ENCODE measurements at places on chromosomes 2 and 18.

- no peak for DNase-seq
Observed at GRCh38 chr2:190530248-190530900, 4.1 kb downstream of the NEMP2 start.

DNA sequence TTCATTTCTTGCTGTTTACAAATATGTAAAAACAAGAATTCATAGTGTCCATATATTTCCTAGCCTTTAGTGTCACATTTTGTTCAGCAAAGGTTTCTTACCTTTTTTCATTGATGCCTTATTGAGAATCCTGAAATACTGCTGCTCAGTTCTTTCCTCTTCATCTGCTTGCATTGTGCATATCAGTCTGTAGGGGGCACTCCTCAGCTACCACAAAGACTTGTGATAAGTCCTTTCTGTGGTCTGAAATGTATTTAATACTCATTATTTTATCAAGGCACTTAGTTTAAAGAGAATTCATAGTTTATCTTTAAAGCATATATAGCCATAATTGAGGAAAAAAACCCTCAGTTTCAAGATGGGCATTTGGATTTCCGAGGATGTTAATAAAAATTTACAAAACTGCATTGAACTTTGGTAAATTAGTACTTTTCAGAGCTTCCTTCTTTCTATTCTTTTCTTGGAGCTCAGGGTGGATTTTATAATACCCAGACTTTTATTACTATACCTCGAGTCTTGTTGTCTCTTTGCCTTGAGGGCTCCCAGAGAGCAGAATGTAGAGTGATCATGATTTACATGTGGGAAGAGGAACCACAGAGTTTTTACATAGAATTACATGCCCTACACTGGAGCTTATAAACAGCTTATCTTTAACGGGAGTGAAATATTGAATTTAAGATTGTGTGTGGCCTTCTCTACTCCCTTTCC lies 570.1 kb downstream of the PLCL1 start:
- DNase-seq = peak; percentile 47

DNA sequence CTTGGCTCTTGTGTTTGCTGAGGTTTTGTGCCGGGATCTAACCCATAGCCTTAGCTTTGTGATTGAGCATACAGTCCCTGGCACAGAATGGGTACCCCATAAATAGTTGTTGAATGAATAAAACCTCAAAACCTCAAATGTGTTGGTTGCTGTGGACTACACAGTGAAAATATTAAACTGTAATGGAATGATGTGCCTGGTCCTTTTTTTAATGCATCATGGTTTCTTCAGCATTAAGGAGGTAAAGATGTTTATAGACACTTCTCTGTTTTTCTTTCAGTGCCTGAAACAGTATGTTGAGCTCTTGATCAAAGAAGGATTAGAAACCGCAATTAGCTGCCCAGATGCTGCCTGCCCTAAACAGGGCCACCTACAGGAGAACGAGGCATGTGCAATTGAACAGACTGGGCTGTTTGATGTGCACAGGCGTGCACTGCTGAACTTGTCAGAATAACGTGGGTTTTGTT lies 97.0 kb downstream of the RNF144A start:
- peak; percentile 56 for DNase-seq

GRCh38 chr18:11850821-11851145 lies 430 bp upstream of the CHMP1B start:
- peak; percentile 47 for DNase-seq

- DNase-seq = peak; percentile 25
Observed at GRCh38 chr2:232432598-232433184, 23.3 kb upstream of the ALPI start.

GRCh38 chr18:49988101-49988500 lies 174.8 kb upstream of the ACAA2 start:
- no peak for DNase-seq
